ENCODE measurements at places on chromosomes 3 and 15.

GRCh38 chr15:89367485-89368451, 33.1 kb upstream of the POLG start:
- DNase-seq = no peak

DNA sequence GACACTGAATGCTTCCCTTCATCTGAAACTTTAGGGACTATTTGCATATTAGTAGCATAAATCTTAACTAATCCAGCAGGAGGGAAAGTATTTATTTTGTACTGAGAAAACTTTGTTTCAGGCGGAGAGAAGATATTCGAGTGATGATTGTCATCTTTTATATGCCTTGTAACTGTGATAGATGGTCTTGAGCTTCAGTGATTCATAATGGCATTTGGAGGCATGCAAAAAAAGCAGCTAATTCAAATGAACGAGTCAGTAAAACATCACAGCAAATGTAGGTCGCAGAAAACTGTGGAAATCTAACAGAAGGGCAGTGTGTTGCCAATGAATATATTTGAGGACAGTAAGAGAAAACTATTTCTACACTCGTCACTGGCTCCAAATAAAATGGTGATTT, 643.7 kb upstream of the NAALADL2 start:
- no peak for DNase-seq

DNA sequence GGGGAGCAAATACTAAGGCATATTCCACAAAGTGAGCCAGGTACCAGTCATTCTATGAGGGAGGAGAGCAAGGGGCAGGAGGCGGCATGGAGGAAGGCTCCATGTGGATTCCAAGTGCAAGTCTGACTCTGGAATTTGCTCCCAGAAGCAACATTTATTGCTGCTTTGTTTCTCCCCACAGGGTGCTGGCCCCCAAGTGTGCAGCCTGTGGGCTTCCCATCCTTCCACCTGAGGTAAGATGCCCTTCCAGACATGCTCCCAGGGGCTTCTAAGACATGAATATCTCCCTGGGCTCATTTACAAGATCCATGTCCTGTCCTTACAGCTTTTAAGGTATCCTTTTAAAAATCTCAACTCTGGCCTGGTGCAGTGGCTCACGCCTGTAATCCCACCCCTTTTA, 15.9 kb upstream of the SACM1L start:
- no peak for DNase-seq

- DNase-seq = no peak
These were observed 80.0 kb downstream of the USP13 start for GRCh38 chr3:179732661-179733348.

DNA sequence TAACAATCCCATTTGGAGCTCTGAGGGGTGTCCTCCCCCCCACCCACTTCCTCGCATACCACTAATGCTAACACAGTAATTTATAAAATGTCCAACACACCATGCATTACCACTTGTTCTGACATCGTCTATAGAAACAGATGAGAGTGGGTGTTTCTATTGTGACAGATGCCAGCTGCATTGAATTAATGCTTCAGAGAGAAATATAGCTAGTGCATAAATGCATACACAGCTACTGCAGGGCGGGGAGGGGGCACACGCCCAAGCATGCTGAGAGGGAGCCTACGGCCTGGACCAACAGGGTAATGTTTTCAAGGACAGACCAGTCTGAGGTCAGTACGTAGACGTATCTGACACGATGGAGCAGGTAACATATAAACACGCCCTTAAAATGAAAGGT, 106.0 kb upstream of the FEZF2 start:
- no peak for DNase-seq

- no peak for DNase-seq
These were observed 25.0 kb downstream of the CEP70 start for GRCh38 chr3:138569090-138569489.

GRCh38 chr3:67329358-67329757, 325.1 kb downstream of the SUCLG2 start:
- DNase-seq = no peak

DNA sequence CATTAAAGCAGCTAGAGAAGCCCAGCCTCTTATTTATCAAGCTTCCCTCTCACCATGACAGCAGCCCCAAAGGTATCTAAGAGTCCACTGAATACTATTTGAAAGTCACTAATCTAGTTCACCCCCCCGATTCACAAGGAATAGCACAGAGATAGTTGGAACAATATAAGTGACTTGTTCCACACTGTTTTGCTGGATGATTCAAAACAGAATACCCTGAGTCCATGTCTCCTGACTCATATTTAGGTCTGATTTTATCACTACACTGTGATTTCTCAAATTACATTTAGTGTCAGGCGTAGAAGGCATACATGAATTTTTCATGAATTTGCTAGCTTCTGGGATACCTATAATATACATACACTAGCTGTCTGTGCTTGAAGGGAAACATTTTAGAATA, 18.7 kb upstream of the EOGT start:
- no peak for DNase-seq

- DNase-seq = no peak
These were observed 1135.7 kb downstream of the IGSF11 start for GRCh38 chr3:117898722-117899522.

- DNase-seq = no peak
These were observed 183.3 kb upstream of the BHLHE40 start for GRCh38 chr3:4795905-4796304.

DNA sequence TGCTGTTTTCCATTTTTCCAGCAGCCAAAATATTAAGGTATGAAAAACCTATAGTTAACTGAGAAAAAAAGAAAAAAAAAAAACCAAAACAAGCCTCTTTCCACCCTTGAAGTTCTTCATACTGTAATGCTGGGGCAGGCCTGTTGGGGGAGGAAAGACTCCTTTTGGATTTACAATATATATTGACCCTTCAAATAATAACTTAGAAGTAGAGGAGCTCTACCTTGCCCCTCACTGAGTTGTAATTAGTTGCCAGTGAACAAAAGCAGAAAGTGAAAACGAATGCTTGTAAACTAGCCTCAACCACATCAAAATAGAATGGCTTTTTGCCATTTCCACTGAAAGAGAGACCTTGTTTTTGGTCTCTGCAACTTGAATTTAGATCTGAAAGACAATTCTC, 326.6 kb downstream of the NR2F2 start:
- no peak for DNase-seq

- no peak for DNase-seq
These were observed 442.2 kb downstream of the SHQ1 start for GRCh38 chr3:72405943-72406566.

DNA sequence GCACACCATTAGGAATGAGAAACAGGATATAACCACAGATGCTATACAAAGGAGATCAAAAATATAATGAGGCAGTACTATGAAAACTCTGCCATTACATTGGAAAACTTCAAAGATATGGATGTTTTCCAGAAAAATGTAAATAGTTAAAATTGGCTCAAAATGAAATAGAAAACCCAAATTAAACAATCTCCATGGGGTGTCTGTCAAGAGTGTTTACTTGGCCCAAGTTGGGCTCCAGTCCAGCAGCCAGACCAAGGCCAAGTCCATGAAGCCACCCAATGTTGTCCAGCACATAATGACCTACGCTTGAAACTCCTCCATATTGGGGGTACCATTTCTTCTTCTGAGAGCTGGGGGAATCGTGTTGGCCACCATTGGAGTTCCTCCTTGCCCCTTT, 37.1 kb downstream of the CTXND1 start:
- DNase-seq = no peak

Data from fibroblast of skin of left biceps (primary cell).